ENCODE measurements at places on chromosomes 2 and 18.

- DNase-seq = no peak
Observed at GRCh38 chr2:188318161-188318749, 26.6 kb downstream of the GULP1 start.

- no peak for DNase-seq
Observed at GRCh38 chr2:28175028-28175427, 217.6 kb upstream of the FOSL2 start.

DNA sequence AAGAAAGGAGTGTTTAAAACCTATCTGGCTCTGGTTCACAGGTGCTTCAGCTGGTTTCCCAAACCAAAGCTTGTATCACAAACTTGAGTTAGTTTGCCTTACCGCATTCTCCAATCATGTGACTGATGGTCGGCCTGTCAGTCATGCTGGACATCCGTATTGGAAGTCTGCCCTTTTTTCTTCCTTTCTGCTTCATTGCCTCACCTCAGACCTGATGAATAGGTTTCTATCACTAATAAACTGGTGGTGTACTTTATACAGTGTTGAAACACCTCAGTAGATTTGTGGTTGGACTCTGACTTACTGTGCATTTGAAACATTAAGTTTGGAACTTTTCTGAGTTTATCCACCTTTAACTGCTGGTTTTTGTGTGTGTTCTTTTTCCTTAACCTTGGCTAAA, 84.1 kb downstream of the R3HDM1 start:
- DNase-seq = no peak

- DNase-seq = no peak
Observed at GRCh38 chr18:37457341-37457740, 108.3 kb downstream of the CELF4 start.

DNA sequence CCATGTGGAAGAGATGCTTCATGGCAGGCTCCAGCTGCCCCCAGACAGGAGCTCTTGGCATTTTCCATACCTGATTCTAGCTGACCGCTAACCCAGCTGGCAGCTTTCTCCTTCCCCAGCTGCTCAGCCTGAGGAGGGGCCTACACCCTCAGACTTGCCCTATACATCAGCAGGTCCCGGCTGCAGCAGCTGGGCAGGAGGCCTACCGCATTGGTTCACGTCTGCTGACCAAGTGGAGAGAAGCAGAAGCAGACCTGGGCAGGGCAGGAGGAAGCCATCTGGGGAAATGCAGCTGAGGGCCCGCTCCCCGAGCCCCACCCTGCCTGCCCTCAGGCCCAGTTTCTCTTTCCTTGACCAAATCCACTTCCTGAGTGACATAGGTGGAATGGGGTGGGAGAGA, 50.7 kb downstream of the LBH start:
- DNase-seq = no peak

- DNase-seq = peak; percentile 43
Observed at GRCh38 chr2:78592491-78592890, 433.0 kb upstream of the REG3G start.

Data from tongue (tissue), 3 donors.